ENCODE measurements at places on chromosomes 11 and 22.

DNA sequence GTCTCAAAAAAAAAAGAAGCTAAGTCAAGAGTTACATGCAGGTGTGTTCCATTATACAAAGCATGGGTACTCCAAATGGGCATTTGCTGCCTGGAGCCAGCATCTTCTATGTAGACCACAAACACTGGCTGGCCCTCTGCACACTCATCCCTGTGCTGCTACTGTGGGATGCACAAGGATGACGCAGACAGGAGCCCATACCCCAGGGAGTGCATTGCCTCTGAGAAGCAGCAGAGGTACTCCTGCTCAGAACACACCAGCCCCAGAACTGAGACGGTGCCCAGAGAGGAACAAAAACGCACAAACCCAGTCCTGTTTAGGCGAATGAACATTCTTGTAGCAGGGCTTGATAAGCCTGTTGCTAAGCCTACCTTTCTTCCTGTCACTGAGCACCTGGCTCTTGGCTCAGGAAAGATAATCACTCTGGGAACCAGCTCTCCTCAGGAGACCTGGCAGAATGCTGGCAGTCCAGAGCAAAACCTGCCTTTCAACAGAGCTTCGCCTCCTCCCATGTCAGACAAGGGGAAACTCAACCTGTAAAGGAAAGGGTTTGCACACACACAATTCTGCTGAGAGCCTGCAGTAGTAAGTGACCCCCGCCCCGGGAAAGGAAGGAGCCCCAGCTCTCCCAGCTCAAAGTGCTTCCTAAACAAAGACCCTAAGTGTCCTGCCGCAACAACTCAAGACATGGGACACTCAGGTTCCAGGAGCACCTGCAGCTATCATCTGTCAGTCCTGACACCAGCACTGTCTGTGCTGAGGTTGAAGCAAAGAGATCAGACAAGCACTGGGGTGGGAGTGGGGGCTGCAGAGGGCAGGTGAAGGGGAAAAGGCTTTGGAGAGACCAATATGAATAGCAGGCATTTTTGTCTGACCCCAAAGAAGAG is 145.7 kb downstream of the TENM4 start:
- peak; percentile 22 for DNase-seq

- no peak for DNase-seq
These were observed 6.7 kb downstream of the HPX start for GRCh38 chr11:6433998-6434660.

DNA sequence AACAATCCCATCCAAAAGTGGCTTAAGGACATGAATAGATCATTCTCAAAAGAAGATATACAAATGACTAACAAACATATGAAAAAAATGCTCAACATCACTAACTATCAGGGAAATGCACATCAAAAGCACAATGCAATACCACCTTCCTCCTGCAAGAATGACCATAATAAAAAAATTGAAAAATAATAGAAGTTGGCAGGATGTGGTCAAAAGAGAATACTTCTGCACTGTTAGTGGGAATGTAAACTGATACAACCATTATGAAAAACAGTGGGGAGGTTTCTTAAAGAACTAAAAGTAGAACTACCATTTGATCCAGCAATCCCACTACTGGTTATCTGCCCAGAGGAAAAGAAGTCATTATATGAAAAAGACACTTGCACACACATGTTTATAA is 77.7 kb upstream of the SC5D start:
- DNase-seq, result no peak

GRCh38 chr11:120517390-120517761 is 5.8 kb downstream of the GRIK4 start:
- no peak for DNase-seq

- no peak for DNase-seq
These were observed 54.9 kb downstream of the ENDOD1 start for GRCh38 chr11:95144313-95145235.

- no peak for DNase-seq
These were observed 46.3 kb downstream of the TRAF6 start for GRCh38 chr11:36463781-36464180.

DNA sequence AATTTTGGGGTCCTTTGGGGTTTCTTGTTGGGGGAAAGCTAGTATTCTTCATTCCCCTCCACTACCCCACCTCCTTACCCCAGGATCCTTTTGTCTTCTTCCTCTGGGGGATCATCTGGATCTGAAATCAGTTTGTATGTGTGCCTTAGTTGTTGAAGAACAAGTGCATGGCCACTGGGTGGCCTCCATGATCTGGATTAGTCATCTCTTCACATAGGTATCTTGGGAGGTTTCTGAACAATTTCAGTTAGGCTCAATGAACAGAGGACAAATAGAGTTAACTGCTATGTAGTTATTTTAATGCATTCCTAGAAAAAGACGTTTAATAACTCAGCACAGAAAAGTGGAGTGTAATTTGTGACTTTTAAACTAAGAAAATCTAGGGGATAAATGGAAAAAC is 7.1 kb upstream of the VWA5A start:
- DNase-seq, result no peak

DNA sequence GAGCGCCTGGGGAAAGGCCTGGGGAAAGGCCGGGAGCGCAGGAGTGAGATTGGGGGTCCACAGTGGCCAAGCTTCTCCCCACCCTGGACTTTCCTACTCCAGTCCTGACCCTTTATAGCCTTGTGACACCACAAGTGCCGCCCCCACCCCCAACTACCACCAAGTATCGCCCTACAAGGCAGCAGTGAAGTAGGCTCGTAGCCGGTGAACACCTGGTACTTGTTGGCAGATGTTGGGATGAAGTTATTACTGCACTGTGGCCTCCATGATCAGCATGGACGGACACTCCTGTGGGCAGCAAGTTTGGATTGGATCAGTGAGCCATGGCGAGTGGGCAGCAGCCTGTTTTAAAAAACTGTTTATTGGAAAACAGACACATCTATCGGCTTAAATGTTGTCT is 45.0 kb downstream of the EIF3F start:
- DNase-seq, result no peak

- no peak for DNase-seq
These were observed 97.1 kb downstream of the CD44 start for GRCh38 chr11:35235936-35236666.

DNA sequence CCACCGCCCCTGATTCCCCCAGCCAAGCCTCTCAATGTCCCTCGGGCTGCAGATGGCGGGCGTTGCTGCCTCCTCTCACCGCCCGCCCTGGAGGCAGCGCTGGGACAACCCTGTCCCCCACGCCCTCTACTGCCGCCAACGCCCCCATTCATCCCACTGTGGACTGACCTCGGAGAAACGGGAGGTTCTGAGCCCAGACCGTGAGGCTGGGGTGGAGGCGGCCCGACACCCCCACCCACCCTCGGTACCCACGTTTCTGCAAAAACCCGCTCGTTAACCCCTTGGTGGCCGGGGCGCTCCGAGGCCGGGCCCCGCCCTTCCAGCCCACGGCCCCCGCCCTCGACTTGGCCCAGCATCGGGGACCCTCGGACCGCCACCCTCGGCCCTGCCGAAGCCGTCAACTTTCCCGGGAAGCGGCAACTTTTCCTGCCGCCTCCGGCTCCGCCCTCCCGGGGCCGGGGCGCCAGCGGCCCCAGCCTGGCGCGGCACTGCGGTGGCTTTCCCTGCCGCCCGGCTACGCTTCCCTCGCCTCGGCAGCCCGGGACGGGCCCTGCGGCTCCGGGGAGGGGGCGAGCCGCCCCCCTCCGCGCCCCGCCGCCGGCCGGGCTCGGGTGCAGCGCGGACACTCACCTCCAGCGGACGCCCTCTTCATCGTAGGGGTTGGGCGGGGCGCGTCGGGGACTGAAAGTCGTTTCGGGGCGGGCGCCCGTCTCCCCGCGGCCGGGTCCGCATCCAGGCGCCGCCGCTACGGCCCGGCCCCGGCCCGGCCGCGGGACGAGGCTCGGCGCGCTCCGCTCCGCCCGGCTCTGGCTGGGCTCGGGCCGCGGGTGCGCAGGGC is 458 bp downstream of the RTN4R start:
- DNase-seq, result no peak

DNA sequence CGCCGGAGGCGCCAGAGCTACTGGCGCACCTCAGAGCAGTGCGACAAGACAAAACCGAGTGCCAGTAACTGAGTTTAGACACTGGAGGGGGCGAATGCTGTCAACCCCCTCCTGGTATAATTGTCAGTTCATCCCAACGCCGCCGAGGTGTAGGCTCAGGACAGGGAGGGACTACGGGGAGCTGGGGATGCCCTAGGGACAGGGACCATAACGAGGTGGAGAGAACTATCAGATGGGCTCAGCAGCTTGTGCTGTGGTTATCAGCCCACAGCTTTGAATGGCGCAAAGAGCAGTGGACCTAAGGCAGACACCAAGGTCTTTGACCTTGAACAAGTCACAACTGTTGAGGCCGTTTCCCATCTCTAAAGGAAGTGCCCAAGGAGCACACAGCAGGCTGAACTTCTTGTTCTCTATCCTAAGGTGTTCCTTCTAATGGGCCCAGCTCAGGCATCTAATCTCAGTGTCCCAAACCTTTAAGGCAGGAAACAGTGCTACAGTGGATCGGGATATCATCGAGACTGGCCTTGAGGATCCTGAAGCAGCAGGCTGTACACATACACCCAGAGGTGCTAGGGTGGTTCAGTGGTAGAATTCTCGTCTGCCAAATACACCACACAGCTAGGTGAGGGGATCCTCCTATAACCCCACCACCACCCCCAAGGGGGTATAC is 958 bp upstream of the TUT1 start:
- peak; percentile 29 for DNase-seq

DNA sequence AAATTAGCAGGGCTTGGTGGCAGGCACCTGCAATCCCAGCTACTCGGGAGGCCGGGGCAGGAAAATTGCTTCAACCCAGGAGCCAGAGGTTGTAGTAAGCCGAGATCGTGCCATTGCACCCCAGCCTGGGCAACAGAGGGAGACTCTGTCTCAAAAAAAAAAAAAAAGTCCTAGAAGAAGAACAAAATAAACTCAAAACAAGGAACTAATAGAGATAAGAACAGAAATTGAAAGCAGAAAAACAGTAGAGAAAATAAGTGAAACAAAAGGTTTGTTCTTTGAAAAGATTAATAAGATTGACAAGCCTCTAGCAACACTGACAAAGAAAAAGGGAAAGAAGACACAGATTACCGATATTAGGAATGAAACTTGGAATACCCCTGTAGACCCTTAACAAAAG is 45.1 kb upstream of the CBX7 start:
- no peak for DNase-seq

GRCh38 chr22:35727436-35727835 is 9.8 kb downstream of the APOL5 start:
- no peak for DNase-seq

- DNase-seq, result no peak
These were observed 6.6 kb downstream of the NEAT1 start for GRCh38 chr11:65429068-65429681.
